ENCODE measurements at places on chromosomes 16 and 17.

DNA sequence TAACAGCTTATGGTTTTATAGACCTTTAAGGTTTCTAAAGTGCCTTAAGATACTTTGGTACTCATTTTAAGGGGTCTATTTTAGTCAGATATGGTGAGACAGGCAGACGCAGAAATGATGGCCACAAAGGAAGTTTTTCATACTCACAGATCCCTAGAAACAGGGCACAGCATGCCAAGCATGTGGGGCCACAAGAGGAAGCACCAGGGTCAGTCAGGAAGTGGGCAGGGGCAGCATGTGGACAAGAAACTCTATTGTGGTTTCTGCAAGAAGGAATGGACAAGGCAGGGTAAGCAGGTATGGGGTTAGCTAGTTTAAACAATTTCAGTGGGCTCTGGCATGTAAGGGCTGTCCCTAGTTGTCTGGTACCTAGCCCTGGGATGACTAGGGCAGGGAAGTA, 8.5 kb downstream of the EFCAB3 start:
- DNase-seq, result peak; percentile 18

GRCh38 chr16:12757546-12757945, 46.1 kb downstream of the CPPED1 start:
- DNase-seq, result no peak

- DNase-seq, result no peak
Measured at GRCh38 chr17:74249590-74250270, 24.3 kb upstream of the DNAI2 start.

- DNase-seq, result peak; percentile 31
Measured at GRCh38 chr16:87550495-87550961, 51.8 kb upstream of the JPH3 start.

DNA sequence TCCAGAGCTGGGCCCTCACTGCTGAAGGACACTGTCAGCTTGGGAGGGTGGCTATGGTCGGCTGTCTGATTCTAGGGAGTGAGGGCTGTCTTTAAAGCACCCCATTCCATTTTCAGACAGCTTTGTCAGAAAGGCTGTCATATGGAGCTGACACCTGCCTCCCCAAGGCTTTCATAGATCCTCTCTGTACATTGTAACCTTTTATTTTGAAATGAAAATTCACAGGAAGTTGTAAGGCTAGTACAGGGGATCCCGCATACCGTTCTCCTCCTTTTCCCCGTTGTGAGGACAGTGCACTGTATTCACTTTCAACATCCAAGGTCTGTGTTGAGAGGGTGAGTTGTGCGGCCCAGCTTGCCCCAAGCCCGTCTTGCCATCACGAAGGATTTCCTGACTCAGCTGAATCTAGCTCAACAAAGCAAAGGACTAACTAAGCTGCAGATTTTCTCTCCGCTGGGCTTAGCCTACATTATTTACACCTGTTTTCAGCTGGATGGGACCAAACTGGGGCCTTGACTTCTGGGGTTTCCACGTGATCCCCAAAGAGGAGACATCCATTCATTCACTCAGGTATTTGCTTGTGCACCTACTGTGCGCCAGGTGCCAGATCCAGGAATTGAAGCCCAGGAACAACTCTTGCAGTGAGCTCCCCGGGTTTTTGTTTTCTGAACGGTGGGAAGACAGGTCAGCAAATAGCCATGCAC, 5.2 kb upstream of the TMEM235 start:
- no peak for DNase-seq

DNA sequence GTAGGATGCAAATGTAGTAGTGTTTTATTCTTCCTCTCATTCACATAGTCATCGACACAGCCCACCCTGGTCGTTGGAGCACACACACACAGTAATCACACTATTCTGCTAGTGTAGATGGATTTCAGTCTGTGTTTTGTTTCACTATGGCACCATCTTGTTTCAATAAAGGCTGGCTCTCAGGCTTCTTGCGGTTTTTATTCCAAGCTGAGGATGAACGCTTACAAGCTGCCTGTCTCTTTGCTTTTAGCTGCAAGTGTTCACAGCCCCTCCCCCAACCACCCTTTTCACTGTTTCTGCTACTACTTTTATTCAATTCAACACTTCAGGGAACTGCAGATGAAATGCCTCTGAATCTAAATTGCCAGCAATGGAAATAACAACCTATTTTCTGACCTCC, 140.9 kb upstream of the PMFBP1 start:
- no peak for DNase-seq

GRCh38 chr17:76755285-76755684, 17.4 kb downstream of the MFSD11 start:
- DNase-seq, result no peak

DNA sequence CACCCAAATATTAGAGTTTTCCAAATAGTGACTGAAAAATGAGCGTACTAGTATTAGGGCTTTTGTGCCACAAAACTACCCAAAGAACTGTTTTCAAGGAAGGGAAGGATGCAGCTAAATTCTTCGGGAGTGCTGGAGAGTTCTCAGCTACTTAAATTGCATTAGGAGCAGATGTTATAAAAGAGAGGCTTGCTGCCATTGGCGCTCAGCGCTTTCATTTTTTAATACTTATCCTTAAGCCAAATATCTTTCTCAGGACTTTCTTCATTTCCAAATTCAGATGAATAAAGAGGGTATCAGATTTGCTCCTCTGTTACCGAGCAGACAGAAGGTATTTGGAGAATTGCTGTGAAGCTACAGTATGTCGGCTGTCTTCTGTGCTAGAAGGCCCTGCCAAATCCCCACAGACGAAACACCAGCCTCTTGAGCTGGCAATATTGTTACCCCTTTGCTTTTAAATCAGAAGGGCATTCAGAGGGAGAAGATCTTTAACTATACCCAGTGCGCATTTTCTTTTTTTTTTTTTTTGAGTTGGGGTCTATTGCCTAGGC, 47.2 kb upstream of the CLEC18A start:
- no peak for DNase-seq

DNA sequence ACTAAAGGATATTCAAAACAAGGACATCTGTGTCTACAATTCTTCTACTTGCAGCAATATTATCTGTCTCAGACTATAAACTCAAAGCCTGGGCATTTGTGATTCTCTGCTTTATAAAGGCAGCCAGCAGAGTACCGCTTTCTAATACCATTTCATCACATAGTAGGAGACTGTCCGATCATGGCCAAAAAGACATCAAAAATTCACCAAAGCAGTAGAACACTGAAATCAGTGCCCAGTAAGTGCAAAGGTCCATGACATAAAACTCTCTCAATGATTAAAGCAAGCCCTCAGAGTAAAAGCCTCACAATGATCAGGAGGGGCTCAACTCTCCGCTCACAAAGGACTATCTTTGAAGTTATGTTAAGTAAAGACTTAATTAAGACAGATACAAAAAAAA, 23.0 kb downstream of the ERN1 start:
- DNase-seq, result no peak

GRCh38 chr17:42192189-42193126, 1.8 kb downstream of the GHDC start:
- no peak for DNase-seq

- no peak for DNase-seq
Measured at GRCh38 chr17:71019699-71020098, 850.4 kb downstream of the KCNJ2 start.

DNA sequence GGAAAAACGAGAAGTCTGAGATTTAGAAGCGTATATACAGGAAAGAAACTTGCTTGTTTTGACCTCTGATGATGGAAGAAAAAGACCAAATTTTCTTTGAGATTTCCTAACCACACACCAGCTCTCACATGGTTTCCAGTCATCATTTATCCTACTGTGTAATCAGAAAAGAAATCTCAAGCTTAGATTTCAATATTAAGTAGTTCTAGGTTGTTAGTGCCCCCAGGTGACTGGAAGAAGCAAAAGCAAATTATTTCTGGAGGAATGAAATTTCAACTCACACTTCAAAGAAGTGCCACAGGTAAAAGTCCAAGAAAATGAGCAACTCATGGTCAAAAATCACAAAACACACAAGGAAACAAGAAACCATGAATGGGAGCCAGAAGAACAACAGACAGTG, 51.8 kb upstream of the KDM6B start:
- peak; percentile 5 for DNase-seq

DNA sequence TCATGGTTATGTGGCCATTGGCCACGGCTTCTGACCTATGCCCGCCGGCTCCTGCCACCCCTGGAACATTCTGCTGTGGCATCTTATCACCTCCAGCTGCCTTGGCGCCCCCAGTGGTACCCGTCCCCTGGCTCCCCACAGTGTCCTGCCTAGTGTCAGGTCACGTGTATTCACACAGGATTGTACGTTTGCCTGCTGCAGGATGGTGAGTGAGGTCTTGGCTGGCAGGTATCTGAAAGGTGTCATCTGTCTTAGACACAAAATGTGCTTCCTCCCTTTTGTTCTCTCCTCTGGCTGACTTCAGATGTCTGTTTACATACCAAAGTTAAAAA, 24.9 kb downstream of the DBNDD1 start:
- no peak for DNase-seq

DNA sequence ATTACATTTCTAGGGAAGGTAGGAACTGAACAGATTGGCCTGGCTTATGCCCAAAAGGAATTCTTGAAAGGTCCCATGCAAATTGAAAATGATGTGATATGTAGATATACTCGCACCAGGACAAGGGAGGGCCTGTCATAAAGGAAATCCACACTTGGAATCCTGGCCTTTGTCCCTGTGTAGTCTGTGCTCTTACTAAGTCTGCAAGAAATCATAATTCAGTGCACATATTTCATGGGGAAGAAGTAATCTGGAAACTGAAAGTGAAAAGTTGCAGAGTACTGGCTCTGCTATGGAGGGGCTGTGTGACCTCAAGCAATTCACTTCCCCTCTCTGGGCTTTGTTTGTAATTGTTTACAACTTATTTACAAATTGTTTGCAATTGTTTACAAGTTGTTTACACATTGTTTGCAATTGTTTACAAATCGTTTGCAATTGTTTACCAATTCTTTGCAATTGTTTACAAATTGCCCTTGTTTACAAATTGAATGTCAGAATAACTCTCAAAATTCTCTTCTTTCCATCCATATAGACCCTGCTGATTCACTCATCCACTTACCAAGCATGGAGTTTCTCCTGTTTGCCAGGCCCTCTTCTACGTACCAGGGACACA, 12.9 kb downstream of the SCNN1G start:
- no peak for DNase-seq

- DNase-seq, result no peak
Measured at GRCh38 chr16:69754143-69754468, 620 bp downstream of the NOB1 start.

GRCh38 chr16:16928532-16929109, 542.1 kb downstream of the XYLT1 start:
- DNase-seq, result peak; percentile 56

DNA sequence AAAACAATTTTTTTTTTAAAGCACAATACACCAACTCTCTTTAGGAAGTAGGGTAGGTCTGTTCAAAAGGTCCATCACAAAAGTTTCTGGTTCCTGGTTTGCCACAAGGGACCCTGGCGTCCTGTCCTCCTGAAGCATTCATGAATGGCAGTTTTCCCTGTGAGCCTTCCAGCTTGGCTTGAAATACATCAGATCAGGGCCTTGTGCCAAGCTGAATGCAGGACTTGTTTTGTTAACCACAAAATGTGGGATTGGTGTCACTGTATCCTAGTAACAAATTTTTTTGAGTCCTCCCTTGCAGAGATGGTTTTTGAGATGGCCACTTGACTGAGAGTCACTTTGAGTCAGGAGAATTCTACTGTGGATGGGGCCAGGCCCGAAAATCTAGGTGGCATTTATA, 3.9 kb downstream of the GNAO1 start:
- DNase-seq, result no peak

- no peak for DNase-seq
Measured at GRCh38 chr17:3529817-3530741, 27.5 kb downstream of the TRPV3 start.

GRCh38 chr17:35073183-35073790, 9.8 kb upstream of the RFFL start:
- no peak for DNase-seq

Measured in hematopoietic multipotent progenitor cell (in vitro differentiated cells).